NCI-H446 treated with DMSO at 0.1 percent for 48 hours (cell line): ENCODE measurements at places on chromosomes 16 and 17.

- DNase-seq = no peak
Observed at GRCh38 chr17:10394201-10394887, 21.5 kb upstream of the MYH13 start.

- DNase-seq = no peak
Observed at GRCh38 chr17:33712120-33712519, 419.0 kb upstream of the ASIC2 start.

DNA sequence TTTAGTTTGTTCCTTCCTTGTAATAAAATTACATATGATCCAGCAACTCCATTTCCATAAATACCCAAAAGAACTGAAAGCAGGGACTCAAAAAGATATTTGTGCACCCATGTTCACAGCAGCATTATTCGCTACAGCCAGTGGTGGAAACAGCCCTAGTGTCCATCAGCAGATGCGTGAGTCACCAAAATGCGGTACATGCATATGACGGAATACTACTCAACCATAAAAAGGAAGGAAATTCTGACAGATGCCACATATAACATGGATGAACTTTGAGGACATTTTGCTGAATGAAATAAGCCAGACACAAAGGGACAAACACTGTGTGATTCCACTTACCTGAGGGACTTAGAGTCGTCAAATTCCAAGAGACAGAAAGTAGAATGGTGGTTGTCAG, 9.1 kb upstream of the SLC47A2 start:
- DNase-seq = no peak

DNA sequence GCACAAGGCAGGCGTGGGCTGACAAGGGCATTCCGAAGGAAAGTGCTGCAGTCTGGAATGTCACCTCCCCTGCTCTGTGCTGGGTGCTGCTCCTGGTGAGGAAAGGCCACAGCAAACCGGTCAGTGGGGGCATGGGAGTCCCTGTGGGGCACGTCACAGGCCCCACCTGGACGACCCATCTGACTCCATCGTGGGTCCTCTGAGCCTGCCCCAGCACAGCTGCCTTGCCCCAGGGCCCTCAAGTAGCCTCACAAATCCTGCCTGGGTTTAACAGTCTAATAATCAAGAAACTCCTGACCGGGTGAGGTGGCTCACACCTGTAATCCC, 2.8 kb upstream of the MYO15B start:
- no peak for DNase-seq

GRCh38 chr17:50593321-50593720, 32.8 kb downstream of the CACNA1G start:
- DNase-seq = no peak
